ENCODE measurements at places on chromosomes 1 and 21.

GRCh38 chr1:100722221-100722620, 2.7 kb downstream of the VCAM1 start:
- no peak for DNase-seq

- no peak for DNase-seq
Measured at GRCh38 chr1:27609210-27609555, 5.2 kb upstream of the AHDC1 start.

DNA sequence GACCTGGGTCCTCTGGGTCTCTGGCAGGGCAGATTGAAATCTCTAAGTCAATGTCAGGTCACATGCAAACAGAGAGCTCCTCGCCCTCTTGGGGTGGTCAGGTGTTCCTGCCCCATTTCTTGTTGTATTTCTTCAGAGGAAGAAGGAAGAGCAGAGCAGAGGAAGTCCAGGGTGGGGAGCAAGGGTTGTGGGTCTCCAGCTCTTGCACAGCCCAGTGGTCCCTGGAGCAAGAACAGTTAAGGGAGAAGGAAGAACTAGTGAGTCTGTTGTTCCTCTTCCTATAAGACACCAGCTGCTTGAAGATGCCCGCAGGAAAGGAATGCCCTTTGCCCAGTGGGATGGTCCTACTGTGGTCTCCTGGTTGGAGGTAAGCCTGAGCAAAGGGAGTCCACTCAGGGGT, 26.3 kb downstream of the MYOG start:
- DNase-seq, result no peak

DNA sequence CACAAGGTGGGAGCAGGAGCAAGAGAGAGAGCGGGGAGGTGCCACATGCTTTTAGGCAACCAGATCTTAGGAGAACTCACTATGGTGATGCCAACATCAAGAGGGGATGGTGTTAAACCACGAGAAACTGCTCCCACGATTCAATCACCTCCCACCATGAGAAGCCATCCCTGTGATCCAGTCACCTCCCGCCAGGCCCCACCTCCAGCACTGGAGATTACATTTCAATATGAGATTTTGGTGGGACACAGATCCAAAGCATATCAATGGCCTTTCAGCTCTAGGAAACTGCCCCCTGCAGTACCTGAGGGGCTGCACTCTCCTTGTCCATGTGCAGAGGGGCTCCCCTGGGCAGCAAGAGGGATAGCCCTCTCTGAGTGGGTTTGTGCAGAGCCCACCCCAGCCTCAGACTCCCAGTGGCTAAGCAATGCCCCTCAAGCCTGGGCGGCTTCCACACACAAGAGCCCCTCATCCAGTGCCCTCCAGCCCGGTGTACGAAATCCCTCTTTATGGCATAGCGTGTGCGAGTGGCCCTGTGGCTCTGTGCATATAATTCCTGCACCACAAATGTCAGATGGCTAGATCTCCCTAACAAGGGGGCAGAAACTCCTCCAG, 15.5 kb upstream of the PRDM16 start:
- DNase-seq, result no peak

- no peak for DNase-seq
Measured at GRCh38 chr1:220901881-220902280, 22.6 kb downstream of the HLX start.

All from stimulated activated naive CD8-positive, alpha-beta T cell treated with anti-CD3 and anti-CD28 coated beads, Interleukin-15, Interleukin-2, amounts not matched to agents 100 U/mL and 50 U/mL, for 24 hours (primary cell).